Adrenal gland (tissue), 19 donors: ENCODE measurements at places on chromosomes 7 and 10. TPM values are rescaled to one million over a fixed set of nuclear protein-coding genes. Genes with fewer than 3 reads are reported as not detected.

Gene IDE
- total RNA-seq: 24.5 TPM

Gene TRIM50
- total RNA-seq: 1.6 TPM

Gene SFTPA1
- 0.81 TPM for total RNA-seq

Gene SLC26A5
- not detected for total RNA-seq

Gene ADCYAP1R1
- 1.1 TPM for total RNA-seq

Gene TRIM73
- 9.5 TPM for total RNA-seq

Gene NANOS1
- 4.6 TPM for total RNA-seq
